ENCODE measurements at places on chromosomes 6 and 20. TPM values are rescaled to one million over a fixed set of nuclear protein-coding genes. Genes with fewer than 3 reads are reported as not detected.

DNA sequence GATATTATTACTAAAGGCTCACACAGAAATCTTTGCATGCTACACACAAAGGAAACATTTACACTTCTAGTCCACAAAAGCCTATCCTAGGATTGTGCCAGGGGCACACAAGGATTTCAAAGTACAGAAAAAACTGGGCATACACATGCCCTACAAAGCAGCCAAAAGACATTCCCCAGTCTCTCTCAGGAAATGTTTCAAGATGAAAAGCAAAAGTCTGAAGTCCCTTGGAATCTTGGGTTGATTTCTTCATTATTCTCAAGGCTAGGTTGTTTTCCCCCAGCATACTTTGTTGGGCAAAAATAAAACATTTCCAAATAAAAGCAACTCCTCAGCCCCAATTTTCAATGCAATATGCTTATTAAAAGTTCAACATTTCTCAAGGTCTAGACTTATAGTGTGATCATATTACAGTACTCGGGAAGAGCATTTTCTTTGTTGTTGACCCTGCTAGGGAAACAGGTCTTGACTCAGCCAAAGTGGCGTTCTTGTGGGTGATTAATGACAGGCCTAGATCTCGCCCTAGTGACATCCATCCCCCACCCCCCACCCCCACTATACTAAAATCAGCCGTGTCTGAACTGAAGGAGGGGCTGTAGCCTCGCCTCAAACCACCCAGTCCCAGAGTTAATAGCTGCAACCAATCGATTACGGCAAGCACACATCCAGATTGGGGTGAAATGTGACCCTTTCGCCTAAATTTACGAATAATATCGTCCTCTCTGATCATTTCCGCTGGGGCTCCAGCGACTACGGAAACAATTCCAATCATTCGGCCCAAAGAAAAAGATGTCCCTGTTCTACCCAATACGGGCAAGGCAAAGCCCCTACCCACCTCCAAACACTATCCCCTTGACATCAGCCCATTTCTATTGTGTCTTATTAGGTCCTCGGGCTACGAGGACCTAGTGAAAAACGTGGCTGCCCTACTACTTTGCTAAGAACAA, 1.4 kb downstream of the AKIRIN2 start:
- peak; percentile 74 for DNase-seq
- H3K27ac ChIP-seq, result peak overlapping the region; percentile 99
- no peaks in the 10 kb centered on the region for H3K27me3 ChIP-seq
- no peaks in the 10 kb centered on the region for H3K36me3 ChIP-seq

Gene HRH3
- total RNA-seq, result not detected

Gene BTN1A1
- total RNA-seq, result not detected

GRCh38 chr20:4073852-4074741, 58.7 kb upstream of the RNF24 start:
- H3K36me3 ChIP-seq, result no peaks in the 10 kb centered on the region
- DNase-seq, result no peak
- no peak overlapping the region for H3K4me3 ChIP-seq

DNA sequence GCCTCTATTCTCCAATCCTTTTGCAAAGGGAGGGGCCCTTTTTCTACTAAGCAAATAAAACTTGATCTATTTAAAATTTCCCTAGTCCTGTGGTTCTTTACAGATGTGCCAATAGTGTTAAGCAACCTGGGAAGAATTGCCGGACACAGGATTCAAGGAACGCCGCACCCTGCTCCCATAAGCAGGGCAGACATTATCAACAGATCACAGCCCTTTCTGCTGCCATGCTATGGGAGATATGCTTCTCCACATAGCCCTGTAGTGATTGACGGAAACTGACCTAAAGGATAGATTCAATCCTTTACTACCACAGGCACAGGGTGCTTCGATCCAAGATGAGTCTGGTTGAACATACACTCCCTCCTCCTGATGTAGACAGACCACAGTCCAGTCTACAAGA, 118.4 kb upstream of the TRAF3IP2 start:
- no peak overlapping the region for H3K27ac ChIP-seq
- no peaks in the 10 kb centered on the region for H3K27me3 ChIP-seq
- H3K4me1 ChIP-seq, result peaks cover 15% of the 10 kb centered on the region
- no peaks in the 10 kb centered on the region for H3K36me3 ChIP-seq
- H3K4me3 ChIP-seq, result no peak overlapping the region

Gene NKX2-4
- not detected for total RNA-seq

DNA sequence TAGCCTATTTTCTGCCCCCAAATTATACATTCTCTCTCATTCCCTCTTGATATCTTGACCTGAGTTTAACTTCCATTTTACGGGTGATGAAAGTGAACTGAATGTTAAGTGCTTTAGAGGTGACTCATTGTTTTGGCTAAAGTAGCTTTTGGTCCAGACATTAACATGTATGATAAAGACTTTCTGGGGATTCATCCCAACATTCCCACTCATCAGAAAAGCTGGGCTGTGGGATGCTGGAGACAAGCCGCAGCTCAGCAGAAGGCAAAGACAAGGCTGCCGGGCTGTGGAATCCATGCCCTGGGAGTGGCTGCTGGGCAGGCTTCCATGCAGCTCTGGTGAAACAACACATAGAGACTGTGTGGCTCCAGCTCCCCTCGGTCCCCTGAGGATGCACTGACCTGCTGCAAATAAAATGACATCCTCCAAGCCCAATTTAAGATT, 89.9 kb upstream of the SYNDIG1 start:
- H3K4me1 ChIP-seq, result no peaks in the 10 kb centered on the region
- no peak overlapping the region for H3K27ac ChIP-seq
- no peaks in the 10 kb centered on the region for H3K27me3 ChIP-seq
- no peak overlapping the region for H3K4me3 ChIP-seq
- H3K36me3 ChIP-seq, result no peaks in the 10 kb centered on the region
- DNase-seq, result no peak

- H3K27me3 ChIP-seq, result no peaks in the 10 kb centered on the region
- peaks cover 36% of the 10 kb centered on the region for H3K4me1 ChIP-seq
Observed at GRCh38 chr6:41066867-41067304, 5.3 kb downstream of the OARD1 start.

DNA sequence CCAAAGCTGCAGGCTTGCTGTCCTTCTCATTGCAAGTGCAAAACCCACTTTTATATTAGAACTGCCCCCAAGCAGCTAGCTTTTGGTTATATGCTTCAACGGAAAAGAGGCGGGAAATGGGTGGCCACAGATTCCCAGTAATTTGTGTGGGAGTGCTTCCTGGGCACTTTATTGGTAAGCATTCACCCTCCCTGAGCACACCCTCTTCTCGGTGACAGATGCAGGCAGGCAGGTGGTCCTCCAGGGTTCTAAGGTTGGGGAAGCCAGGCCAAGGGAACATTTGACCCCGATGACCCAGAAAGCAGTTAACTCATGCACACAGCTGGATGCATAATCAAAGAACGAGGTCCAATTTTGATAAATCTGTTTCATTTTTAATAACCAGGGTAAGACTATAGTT, 29.1 kb downstream of the PRDM1 start:
- no peaks in the 10 kb centered on the region for H3K36me3 ChIP-seq
- H3K4me1 ChIP-seq, result no peaks in the 10 kb centered on the region
- no peak overlapping the region for H3K27ac ChIP-seq
- no peak for DNase-seq
- H3K4me3 ChIP-seq, result no peak overlapping the region
- H3K27me3 ChIP-seq, result no peaks in the 10 kb centered on the region

Gene GNAS-AS1
- not detected for total RNA-seq

Gene WFDC11
- total RNA-seq, result not detected

DNA sequence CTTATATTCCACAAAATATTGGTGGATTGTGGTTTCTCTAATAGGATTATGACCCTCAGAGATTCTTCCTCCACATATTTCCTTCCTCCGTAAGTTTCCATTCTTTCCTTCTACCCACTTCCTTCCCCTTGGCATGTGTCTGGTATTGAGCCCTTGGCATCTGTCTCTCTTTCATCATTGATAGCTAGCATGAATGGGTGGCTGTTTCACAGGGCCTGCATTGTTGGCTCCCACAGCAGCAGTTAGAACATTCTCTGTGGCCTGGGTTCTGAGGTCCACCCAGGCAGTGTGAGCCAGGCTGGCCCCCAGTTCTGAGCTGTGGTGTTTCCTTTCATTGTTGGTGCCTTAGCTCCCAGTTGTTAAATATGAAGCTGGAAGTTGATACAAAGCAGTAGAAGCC, 125.3 kb downstream of the ANKS1A start:
- no peak overlapping the region for H3K4me3 ChIP-seq
- H3K36me3 ChIP-seq, result no peaks in the 10 kb centered on the region
- no peak for DNase-seq
- H3K27me3 ChIP-seq, result no peaks in the 10 kb centered on the region
- H3K27ac ChIP-seq, result peak overlapping the region; percentile 89
- H3K4me1 ChIP-seq, result peaks cover 59% of the 10 kb centered on the region

Gene SSTR4
- total RNA-seq, result not detected

DNA sequence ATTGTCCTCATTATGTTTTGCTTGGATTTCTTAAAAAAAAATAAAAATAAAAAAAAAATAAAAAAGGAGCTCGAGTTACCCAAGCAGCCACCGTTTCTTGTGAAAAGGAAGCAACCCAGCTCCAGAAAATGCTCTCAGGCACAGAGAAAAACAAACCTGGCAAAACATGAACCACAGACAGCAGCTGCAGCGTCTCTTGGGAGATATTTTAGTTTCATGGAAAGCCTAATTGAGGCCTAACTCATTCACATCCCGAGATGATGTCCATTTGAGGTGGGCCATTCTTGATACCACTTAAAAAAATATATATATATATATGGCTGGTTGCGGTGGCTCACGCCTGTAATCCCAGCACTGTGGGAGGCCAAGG, 13.7 kb upstream of the MRAP2 start:
- H3K4me3 ChIP-seq, result no peak overlapping the region
- no peaks in the 10 kb centered on the region for H3K4me1 ChIP-seq
- no peak for DNase-seq
- H3K36me3 ChIP-seq, result no peaks in the 10 kb centered on the region
- no peak overlapping the region for H3K27ac ChIP-seq

Data from gastrocnemius medialis (tissue), 4 donors.